ENCODE measurements at places on chromosomes 7 and 10.
A peak's percentile ranks its signal among the peaks of the same experiment; 100 is the strongest.

DNA sequence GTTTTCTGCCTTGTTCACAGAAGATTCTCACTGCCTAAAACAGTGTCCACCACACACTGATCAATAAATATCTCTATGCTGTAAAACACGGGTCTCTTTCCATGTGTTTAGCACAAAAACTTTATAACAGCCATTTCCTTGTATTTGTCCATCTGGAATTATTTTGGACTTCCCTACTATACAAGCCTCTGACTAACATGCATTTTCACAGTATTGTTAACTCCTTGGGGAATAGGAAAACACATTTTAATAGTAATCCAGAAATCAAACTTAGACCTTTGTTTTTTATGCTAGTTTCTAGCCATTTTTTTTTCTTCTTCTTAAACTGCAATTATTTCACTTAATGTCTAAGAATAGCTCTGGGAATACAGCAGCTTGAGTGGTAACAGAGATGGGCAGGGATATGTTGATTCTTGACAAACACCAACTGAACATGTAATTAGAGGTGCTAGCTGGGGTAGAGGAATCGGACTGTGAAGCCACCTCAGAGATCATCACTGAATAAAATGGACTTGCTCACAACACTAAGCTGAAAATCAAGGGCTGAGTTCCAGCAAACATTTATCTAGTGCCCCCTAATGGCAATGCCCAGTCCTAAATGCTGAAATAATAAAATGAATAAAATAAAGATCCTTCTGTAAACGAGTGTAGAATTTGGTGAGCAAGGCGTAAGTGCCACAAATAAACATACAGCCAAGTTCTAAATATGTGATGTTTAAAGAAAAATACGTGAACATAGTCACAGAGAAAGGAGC lies 593.1 kb downstream of the SORCS1 start:
- DNase-seq, result no peak

- no peak for DNase-seq
Measured at GRCh38 chr10:16690417-16690816, 126.8 kb downstream of the RSU1 start.

- DNase-seq, result no peak
Measured at GRCh38 chr7:148717266-148717793, 18.6 kb downstream of the CUL1 start.

- DNase-seq, result no peak
Measured at GRCh38 chr7:28389504-28390395, 22.6 kb upstream of the CREB5 start.

- DNase-seq, result no peak
Measured at GRCh38 chr10:29738341-29738740, 103.6 kb upstream of the SVIL start.

DNA sequence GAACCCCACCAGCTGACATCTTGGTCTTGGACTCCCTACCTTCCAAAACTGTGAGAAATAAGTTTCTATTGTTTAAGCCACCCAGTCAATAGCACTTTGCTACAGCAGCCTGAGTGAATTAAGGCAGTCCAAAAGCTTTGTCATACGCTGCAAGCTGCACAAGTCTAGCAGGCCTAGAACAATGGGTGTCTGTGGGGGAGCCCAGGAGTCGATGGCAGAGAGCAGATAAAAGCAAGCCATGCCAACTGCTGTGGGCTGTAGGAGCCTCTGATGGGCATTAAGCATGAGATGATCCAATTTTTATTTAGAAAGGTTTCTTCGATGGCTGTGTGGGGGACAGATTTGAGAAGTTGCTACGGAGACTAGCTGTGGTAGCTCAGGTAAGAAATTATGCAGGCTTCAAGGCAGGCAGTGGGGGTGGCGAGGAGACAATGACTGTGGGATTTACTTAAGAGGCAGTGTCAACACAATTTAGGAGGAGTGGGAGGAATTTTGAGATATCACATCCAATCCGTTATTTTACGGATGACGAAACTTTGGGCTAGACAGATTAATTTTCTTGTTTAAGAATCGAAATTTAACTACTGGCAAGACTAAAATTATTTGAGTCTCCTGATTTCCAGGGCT lies 110.4 kb downstream of the NRCAM start:
- no peak for DNase-seq

DNA sequence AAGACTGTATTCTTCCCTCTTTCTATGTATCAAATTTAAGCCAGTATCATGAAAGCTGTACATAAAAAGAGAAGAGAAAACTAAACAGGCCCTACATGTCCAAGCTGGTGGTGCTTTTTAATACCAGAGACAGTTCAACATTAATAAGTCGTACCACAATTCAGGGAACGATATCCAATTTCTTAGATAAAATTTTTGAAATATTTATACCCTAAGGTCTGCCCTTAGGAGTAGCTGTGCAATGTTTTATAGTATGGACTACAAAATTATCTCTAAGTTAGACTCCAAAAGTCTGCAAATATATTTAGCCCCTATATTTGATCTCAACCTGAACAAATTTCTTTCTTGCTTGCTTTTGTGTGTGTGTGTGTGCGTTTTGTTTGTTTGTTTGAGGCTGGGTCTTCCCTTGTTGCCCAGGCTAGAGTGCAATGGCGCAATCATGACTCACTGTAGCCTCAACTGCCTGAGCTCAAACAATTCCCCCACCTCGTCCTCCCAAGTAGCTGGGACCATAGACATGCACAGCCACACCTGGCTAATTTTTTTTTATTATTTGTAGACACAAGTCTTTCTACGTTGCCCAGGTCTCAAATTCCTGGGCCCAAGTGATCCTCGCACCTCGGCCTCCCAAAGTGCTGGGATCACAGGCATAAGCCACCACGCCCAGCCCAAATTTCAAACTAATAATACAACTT lies 13.2 kb downstream of the ARHGAP19 start:
- DNase-seq, result no peak

- DNase-seq, result no peak
Measured at GRCh38 chr7:7718492-7718891, at the start of gene RPA3. Gene RPA3 (minus strand): TSS chr7:7718607. CDS start chr7:7640418, 78,189 bp downstream.

GRCh38 chr10:3875842-3876235 lies 90.8 kb upstream of the KLF6 start:
- DNase-seq, result no peak

DNA sequence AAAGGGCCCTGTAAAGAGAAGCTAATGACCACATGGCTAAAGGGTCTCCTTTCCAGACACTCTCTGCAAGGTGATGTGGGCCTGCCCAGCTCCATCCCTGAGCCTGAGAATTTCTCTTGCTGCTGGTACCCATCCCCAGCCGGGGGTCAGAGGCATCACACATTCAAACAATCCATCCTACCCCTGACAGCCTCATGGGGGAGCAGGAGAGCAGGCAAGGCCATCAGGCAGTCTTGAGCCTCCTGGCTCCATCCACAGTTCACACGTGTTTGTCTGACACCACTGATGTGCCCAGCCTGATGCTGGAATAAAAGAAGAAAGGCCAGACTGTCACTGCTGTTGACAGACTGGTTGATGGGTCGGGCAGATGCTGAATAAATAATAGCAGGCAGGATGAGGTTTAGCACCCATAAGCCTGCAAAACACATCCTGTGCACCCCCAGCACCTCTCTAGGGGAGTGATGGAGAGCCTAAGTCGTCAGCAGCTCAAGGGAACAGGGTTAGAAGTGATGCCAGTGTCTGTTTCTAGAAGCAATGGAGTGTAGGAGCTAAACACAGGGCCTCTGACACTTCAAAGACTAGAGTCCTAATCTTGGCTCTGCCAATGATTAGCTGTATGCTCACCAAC lies 43.5 kb downstream of the TLL2 start:
- no peak for DNase-seq

- DNase-seq, result peak; percentile 11
Measured at GRCh38 chr10:42973870-42974692, 102.8 kb upstream of the RET start.

DNA sequence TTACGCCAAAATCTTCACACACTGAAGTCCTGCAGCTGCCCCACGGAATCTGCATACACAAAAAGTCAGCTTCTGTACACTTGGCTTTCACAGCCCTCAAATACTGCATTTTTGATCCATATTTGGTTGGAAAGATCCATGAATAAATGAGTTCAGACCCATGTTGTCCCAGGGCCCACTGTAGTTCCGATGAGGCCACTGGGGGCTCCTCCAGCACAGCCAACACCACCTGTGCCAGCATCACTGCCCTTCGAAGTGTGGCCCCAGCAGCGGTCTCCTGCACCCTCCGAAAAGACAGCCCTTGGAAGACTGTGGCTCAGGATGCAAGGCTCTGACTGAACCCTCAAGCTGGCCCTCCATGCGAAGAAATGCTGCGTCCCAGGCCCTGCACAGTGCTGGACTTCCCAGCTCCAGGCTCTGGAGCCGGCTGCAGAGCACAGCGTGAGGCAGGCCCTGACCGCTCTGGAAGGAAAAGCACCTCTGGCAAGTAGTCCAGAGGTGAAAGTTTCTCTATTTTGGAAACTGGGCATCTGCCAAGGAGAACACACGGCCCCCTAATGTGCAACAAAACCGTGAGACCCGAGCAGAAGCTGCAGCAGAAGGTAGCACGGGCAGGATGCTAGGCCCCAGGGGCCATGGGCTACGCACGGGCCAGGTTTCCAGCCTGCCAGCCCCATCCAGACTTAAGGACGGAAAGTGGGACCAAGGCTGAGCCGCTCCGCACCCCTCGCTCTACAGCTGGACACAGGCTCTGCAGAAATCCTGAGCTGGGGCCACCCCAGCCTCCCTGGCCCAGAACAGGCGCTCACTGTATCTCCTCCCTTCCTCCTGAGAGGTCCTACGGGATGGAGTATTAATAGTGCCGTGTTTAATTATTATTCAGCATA lies 62.6 kb downstream of the PTPRN2 start:
- DNase-seq, result no peak

GRCh38 chr10:63103971-63104409 lies 29.1 kb upstream of the NRBF2 start:
- DNase-seq, result peak; percentile 37

Measured in activated CD4-positive, CD25-positive, alpha-beta regulatory T cell treated with anti-CD3 and anti-CD28 coated beads, Interleukin-2, amount 50 U/mL, for 72 hours (primary cell).